Activated naive CD8-positive, alpha-beta T cell treated with anti-CD3 and anti-CD28 coated beads, Interleukin-2, amount 50 U/mL, for 16 hours (primary cell): ENCODE measurements at places on chromosomes 1 and 21.

- no peak for DNase-seq
These were observed 26.9 kb downstream of the ITPKB start for GRCh38 chr1:226711976-226712741.

GRCh38 chr1:203511930-203512329 lies 18.0 kb downstream of the OPTC start:
- no peak for DNase-seq

DNA sequence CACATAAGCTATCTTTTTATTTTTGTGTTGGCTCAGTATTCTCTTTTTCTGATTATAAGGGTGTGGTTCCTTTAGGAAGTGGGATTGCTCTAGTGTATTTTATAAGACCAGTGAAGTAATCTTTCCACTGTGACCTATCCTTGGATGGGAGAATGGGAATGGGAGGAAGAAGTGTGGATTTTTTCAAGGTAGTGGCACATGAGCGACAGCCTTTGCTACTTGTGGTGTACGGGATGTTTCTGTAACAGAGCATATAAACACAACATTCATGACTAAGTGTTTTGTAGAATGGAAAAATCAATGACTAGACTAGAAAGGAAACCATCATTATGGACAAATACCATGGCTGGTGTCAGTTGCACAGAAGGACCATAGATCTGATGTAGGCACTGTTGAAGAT lies 209.6 kb downstream of the GIPC2 start:
- no peak for DNase-seq

DNA sequence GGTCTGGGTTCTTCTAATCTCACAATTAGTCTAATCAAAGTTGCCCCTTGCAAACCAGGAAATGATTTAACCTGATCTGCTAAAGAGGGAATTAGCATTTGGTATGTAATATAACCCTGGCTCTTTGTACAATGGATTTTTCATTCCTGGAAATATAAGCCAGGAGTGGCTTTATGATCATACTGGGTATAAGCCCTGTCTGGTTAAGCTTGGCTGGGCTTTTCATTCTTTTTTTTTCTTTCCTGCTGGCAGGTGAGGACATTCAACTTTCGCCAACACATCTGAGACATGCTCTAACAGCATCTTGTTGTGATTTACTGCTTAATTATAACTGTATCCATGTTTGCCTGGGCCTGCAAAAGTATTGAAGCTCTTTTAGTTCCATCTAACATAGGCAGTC lies 20.4 kb upstream of the SDE2 start:
- DNase-seq = no peak

- no peak for DNase-seq
These were observed at the start of gene EFNA3 for GRCh38 chr1:155078469-155079209. TSS of gene EFNA3 (plus strand) at chr1:155078837. CDS start at chr1:155078942, 105 bp downstream.

DNA sequence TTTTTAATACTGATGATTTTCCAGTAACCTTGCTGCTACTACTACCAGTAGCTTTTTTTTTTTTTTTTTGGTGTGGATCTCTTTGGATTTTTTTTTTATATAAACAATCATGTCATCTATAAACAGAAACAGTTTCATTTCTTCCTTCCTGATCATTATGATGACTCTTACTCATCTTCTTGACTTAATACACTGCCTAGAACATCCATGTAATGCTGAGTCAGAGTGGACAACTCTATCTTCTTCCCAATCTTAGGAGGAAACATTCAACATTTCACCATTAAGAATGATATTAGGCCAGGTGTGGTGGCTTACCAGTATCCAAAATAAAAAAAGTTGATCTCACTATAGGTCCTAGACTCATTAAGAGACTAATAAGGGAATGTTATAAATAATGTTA lies 69.1 kb downstream of the RUSC1 start:
- DNase-seq = no peak

DNA sequence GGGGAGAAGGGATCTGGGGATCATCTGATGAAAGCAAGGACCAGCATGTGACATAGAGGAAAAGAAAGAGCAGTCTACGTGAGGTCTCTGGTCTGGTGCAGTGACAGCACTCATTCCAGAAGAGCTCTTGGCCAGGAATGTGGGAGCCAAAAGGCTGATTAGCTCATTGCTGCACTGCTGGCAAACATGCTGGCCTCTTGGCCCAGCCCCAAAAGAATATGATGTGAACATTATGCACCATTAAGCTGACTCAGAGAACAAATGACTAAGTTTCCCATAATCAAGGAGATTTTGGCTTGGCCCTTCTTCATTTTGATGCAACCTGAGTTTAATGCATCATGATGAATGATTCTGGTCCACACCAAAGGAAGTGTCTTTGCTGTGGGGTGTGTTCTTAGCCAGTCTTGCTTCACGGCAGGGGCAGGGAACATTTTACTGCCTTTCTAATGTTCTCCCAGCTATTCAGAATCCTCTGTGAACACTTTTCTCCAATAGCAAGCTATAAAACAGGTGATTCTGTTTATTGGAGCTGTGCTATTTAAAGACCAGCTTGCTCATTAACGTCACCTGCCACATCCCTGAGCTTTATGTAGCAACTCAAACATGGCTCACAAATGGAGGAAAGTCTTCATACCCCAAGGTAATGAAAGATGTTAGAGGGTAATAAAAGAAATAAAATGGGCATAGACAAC lies 55.1 kb downstream of the PCBP3 start:
- DNase-seq = no peak

- peak; percentile 74 for DNase-seq
These were observed 34.8 kb downstream of the KCNQ4 start for GRCh38 chr1:40818264-40818961.

DNA sequence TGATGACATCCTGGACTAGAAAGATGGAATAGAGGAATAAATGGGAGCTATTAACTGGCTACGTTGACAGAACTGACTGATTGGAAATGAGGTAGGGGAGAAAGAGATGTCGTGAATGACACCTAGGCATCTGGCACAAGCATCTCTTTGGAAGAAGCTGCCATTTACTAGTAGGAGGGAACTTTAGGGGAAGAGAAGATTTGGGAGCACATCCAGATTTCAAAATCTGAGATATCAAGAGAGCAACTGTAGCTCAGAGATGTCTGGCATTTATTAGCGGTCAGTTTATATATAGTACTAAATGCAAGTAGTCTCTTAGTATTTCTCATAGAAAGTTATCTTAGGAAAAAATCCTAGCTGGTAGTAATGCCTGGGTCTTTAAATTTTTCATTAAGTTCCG lies 131.9 kb upstream of the C1orf105 start:
- no peak for DNase-seq

GRCh38 chr1:238991765-238992495 lies 394.4 kb upstream of the CHRM3 start:
- DNase-seq = no peak

GRCh38 chr21:45417256-45417950 lies 12.4 kb downstream of the COL18A1 start:
- DNase-seq = no peak

- no peak for DNase-seq
These were observed 3.3 kb downstream of the RAVER2 start for GRCh38 chr1:64748222-64748621.

- DNase-seq = no peak
These were observed 309.8 kb downstream of the MATN1 start for GRCh38 chr1:30413606-30414005.

GRCh38 chr1:229383188-229383587 lies 40.3 kb upstream of the CCSAP start:
- no peak for DNase-seq

GRCh38 chr1:101465941-101466340 lies 229.1 kb downstream of the S1PR1 start:
- no peak for DNase-seq

DNA sequence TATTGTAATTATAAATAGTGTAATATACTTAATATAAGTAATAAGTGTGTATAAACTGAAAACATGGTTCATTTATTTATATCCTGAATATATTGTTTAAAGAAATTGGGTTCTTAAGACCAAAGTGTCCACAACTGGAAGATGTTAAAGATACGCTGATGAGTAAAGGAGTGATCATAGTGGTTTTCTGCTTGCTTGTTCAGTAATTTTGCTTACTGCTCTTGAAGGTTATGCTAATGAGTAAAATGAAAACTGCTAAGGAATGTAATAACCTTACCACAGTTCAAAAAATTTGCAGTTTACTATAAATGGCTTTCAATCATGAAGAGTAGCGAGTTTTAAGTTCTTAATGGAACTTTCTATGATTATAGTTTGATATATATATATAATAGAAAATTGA lies 22.0 kb downstream of the DONSON start:
- no peak for DNase-seq

DNA sequence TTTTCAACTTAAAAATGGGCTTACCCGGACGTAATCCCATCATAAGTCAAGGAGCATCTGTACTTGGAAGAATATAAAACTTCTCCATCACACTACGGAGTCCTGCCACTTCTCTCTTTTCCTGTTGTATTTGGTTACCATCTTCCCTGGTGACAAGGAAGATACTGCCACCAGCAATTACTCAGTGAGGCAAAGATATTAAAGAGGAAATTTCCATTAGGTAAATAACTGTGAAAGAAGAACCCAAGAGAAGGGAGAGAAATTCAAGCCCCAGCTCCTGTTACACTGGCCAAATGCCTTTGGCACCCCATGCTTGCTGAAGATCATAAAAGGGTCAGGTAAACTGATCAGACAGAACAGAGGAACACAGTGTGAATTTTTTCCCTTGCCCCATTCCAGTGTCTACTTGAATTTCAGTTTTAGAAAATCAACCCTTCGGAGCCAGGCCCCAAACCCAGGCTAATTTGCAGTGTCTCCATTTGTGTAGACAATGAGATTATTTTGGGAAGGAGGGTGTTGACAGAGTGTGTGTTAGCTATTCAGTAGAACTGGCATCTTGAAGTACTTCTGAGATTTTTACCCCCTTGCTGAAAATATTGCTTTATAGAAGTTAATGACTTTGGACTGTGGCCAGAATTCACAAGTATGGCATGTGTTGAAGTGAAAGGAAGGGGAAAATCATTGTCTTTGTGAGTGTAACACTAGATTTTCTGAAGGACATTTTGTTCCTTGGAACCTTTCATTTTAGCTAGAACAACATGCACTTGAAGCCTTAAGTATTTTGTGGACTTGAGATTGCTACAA lies 167.1 kb downstream of the DHRS3 start:
- no peak for DNase-seq

DNA sequence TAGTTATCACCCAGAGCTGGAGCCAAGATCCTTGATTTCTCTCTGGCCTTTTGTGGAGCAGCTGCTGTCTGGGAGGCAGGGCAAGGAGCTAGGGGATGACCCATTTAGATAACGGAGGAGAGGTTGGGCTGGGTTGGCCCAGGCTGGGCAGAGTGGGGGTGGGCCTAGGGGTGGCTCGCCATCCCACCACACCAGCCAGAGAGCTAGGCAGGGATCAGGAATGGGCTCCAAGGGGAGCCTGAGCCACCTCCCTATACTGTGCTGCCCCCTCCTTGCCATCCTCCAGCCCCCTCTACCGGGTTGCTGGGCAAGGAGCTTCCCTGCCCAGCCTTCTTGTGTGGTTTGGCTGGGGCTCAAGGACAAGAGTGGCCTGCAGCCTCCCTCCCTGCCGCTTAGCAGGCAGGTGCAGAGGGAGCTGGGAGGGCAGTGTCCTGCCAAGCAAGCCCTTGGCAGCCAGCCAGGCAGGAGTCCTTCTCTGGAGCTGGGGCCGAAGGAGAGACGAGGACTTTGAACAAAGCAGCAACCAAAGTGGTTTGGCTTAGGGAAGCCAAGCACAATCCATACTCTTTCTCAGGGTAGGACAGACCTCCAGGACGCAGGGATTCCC lies 4.1 kb downstream of the NUAK2 start:
- DNase-seq = no peak

- DNase-seq = no peak
These were observed 20.7 kb downstream of the IGSF21 start for GRCh38 chr1:18128298-18128697.

GRCh38 chr1:59195151-59195550 lies 101.7 kb upstream of the FGGY start:
- DNase-seq = no peak

- DNase-seq = no peak
These were observed 167.7 kb upstream of the USP24 start for GRCh38 chr1:55382806-55383305.

GRCh38 chr1:22344329-22344630 lies 107.4 kb upstream of the ZBTB40 start:
- no peak for DNase-seq

GRCh38 chr21:16071761-16072160 lies 342.0 kb downstream of the USP25 start:
- DNase-seq = no peak

- no peak for DNase-seq
These were observed 4.4 kb downstream of the PSEN2 start for GRCh38 chr1:226874579-226875425.

DNA sequence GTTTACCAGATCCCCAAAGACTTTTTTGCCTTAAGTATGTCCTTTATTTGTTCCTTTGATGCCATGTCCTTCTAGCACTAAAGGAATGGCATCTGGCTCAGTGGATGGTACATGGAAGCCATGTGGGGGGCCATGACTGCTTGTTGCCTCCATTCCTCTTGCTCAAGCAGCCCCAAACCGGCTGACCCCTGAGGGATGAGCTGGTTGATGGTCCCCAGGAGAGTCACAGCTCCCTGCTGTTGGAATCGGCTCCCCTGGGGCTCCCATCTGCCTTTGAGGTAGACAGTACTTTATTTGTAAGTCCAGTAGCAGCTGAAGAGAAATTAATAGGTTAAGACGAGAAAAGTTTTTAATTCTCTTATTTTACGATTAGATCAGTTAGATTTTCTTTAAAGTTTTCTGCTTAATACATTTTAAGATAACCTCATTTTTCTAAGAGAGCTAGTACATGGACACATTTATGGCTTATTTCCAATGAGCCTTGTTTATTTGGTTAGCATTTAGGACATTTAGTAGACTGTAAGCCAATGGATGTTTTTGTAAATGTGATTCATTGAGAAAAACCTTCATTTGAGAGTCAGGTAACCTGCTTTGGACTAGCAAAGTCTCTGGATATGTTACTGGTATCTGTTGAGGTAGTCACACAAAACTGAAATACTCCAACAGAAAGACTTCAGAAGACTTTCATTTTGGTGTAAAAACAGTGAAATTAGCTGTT lies 88.2 kb downstream of the CAMTA1 start:
- no peak for DNase-seq

DNA sequence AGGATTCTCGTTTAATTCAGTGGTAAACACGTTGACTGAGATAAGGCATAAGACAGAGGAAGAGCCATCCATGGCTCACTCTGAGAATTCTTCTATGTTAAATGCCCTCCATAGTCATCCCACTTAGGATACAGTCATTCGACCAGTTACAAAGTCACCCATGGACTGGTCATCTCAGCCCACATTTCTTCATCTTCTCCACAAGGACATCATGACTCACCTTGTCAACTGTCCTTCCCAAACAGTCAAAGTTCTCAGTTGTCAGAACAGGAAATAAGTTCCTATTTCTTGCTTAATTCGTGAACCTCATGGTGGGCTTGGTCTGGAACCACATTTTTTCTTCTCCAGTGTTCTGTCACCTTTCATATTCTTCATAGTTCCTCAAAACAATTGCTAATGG lies 133.2 kb downstream of the TGFB2 start:
- DNase-seq = no peak
